ENCODE measurements at places on chromosomes 6 and 20.
A peak's percentile ranks its signal among the peaks of the same experiment; 100 is the strongest.

GRCh38 chr20:36447101-36447500 is 94.2 kb upstream of the MYL9 start:
- no peaks in the 10 kb centered on the region for H3K4me1 ChIP-seq
- no peak overlapping the region for H3K27ac ChIP-seq
- no peak overlapping the region for H3K4me3 ChIP-seq
- H3K27me3 ChIP-seq, result no peaks in the 10 kb centered on the region
- no peak for DNase-seq

GRCh38 chr20:32763202-32764004 is 1.2 kb downstream of the DNMT3B start:
- H3K36me3 ChIP-seq, result no peaks in the 10 kb centered on the region
- H3K4me3 ChIP-seq, result peak overlapping the region; percentile 90
- peaks cover 16% of the 10 kb centered on the region for H3K4me1 ChIP-seq
- DNase-seq, result no peak
- H3K27me3 ChIP-seq, result peaks cover 14% of the 10 kb centered on the region

DNA sequence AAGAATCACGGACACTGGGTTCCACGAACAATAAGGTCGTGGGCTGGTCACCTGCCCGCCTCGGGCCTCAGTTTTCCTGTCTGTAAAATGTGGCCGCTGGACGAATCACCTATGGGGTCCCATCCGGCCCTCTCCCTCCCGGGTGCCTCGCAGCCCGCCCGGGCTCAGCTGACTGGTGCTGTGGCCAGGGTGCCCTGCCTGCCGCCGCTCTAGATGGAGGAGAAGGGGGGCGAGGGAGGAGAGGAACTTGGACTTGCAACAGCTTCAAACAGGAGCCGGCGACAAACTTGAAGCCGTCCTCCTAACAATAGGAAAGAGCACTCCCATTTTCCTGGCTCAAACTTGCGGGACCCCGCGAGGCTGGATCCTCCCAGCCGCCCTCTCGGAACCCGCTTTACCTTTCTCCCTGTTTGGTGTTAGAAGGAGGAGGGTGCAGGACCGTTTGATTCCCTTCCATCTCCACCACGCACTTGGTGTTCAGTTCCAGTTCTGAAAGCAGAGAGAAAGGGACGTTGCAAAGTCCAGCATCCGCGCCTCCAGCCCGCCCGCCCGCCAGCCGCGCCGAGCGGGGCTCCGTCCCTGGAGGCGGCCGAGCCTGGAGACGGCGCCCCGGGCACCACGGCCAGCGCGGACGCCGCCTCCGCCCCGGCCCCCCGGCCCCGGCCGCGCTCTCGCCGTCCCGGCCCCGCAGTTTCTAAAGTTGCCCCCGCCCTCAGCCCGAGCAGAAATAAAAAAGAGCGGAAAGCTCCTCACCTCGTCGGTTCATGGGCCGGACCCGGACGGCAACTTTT is 584 bp downstream of the KIF13A start:
- DNase-seq, result no peak
- H3K4me3 ChIP-seq, result peak overlapping the region; percentile 46
- no peaks in the 10 kb centered on the region for H3K36me3 ChIP-seq
- H3K27ac ChIP-seq, result no peak overlapping the region
- H3K4me1 ChIP-seq, result peaks cover 7% of the 10 kb centered on the region

GRCh38 chr6:26389349-26389894 is 6.5 kb downstream of the BTN2A2 start:
- H3K4me3 ChIP-seq, result no peak overlapping the region
- peaks cover 21% of the 10 kb centered on the region for H3K36me3 ChIP-seq
- H3K4me1 ChIP-seq, result peaks cover 18% of the 10 kb centered on the region
- H3K27ac ChIP-seq, result no peak overlapping the region
- DNase-seq, result no peak

GRCh38 chr6:100426241-100426640 is 38.5 kb downstream of the SIM1 start:
- no peak for DNase-seq
- no peaks in the 10 kb centered on the region for H3K36me3 ChIP-seq
- H3K4me1 ChIP-seq, result no peaks in the 10 kb centered on the region
- H3K4me3 ChIP-seq, result no peak overlapping the region
- peaks cover 17% of the 10 kb centered on the region for H3K27me3 ChIP-seq

DNA sequence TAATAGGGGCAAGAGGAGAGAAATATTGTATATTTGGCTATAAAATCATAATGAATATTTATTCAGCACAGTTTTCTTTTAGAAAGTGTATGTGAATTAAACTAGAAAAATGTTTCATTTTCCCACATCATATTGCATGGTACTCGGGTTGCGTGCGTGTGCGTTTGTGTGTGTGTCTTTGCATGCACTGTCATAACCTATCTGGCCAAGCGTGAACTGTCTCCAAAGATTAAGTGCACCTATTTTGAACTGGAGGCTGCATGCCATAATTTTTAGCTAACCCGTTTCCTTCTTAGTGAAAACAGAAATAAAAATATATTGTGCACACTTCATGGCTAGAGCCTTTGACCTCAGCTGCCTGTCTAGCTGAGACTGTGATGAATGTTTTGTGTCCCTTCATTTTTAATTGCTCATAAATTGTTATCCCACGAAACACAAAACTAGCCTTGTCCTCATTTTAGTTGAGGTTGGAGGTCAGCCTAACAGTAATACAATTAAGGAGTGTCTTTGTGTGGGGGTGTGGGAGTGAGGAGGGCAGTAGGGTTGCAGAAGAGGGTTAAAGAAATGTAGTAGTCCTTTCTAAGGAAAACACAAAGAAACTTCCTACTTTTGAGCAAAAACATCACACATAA is 336.1 kb upstream of the POU3F2 start:
- no peak overlapping the region for H3K27ac ChIP-seq
- no peak overlapping the region for H3K4me3 ChIP-seq

- no peak for DNase-seq
- H3K4me1 ChIP-seq, result no peaks in the 10 kb centered on the region
- H3K27me3 ChIP-seq, result peaks cover 7% of the 10 kb centered on the region
- H3K27ac ChIP-seq, result no peak overlapping the region
These were observed 29.1 kb downstream of the RPS12 start for GRCh38 chr6:132843316-132844035.

DNA sequence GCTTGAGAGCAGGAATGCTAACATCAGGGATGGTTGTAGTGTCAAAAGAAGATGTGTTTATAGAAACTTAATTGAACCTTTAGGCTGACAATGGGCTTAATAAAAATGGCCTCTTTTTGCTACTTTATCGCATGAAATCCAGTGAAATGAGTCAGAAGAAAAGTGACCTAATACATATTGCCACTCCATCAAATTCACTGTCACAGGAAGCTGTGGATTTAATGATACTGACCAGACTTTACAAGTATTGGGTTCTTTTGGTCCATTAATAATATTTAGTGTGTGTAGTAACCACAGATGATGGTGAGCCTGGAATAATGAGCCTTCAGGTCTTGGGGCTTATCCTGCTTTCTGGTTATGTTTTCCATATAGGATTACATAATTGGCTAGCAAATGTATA is 231.8 kb upstream of the GMDS start:
- no peak overlapping the region for H3K27ac ChIP-seq
- no peaks in the 10 kb centered on the region for H3K4me1 ChIP-seq
- DNase-seq, result no peak
- H3K36me3 ChIP-seq, result no peaks in the 10 kb centered on the region
- no peak overlapping the region for H3K4me3 ChIP-seq

- no peak for DNase-seq
- peaks cover 18% of the 10 kb centered on the region for H3K36me3 ChIP-seq
- H3K4me3 ChIP-seq, result no peak overlapping the region
- no peak overlapping the region for H3K27ac ChIP-seq
- peaks cover 21% of the 10 kb centered on the region for H3K4me1 ChIP-seq
- no peaks in the 10 kb centered on the region for H3K27me3 ChIP-seq
These were observed 27.8 kb upstream of the SRC start for GRCh38 chr20:37317994-37318640.

- peaks cover 23% of the 10 kb centered on the region for H3K27me3 ChIP-seq
- DNase-seq, result no peak
- H3K36me3 ChIP-seq, result no peaks in the 10 kb centered on the region
- H3K4me1 ChIP-seq, result peaks cover 11% of the 10 kb centered on the region
- no peak overlapping the region for H3K27ac ChIP-seq
These were observed 16.1 kb downstream of the SLC17A9 start for GRCh38 chr20:62968378-62969178.

GRCh38 chr6:151357758-151358436 is 33.5 kb downstream of the ZBTB2 start:
- peaks cover 25% of the 10 kb centered on the region for H3K36me3 ChIP-seq
- H3K27ac ChIP-seq, result no peak overlapping the region
- DNase-seq, result no peak

GRCh38 chr6:47743744-47744143 is 38.1 kb upstream of the OPN5 start:
- no peak overlapping the region for H3K27ac ChIP-seq
- no peak for DNase-seq
- no peaks in the 10 kb centered on the region for H3K36me3 ChIP-seq
- H3K4me3 ChIP-seq, result no peak overlapping the region

DNA sequence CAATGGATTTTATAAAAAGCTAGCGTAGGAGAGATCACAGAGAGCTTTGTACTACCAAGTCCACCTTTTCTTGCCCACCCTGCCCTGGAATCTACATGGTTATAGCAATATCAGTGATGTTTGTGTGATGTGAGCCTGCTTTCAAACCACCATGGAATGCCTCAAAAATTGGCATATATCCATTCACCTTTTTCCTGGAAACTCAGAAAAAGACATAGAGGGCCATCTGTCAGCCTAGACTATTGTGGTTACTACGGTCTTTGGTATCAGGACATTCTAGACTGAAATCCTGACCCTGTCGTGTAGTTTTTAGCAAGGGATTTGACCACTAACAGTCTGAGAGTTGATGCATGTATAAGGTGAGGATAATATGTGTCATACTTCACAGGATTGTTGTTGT is 239.6 kb downstream of the GRIK2 start:
- no peak overlapping the region for H3K27ac ChIP-seq
- no peaks in the 10 kb centered on the region for H3K4me1 ChIP-seq
- no peaks in the 10 kb centered on the region for H3K36me3 ChIP-seq
- no peaks in the 10 kb centered on the region for H3K27me3 ChIP-seq

GRCh38 chr6:163438298-163438939 is 23.9 kb downstream of the QKI start:
- H3K36me3 ChIP-seq, result peaks cover 4% of the 10 kb centered on the region
- H3K27me3 ChIP-seq, result no peaks in the 10 kb centered on the region
- no peak overlapping the region for H3K27ac ChIP-seq
- no peak for DNase-seq
- H3K4me1 ChIP-seq, result peaks cover 14% of the 10 kb centered on the region

DNA sequence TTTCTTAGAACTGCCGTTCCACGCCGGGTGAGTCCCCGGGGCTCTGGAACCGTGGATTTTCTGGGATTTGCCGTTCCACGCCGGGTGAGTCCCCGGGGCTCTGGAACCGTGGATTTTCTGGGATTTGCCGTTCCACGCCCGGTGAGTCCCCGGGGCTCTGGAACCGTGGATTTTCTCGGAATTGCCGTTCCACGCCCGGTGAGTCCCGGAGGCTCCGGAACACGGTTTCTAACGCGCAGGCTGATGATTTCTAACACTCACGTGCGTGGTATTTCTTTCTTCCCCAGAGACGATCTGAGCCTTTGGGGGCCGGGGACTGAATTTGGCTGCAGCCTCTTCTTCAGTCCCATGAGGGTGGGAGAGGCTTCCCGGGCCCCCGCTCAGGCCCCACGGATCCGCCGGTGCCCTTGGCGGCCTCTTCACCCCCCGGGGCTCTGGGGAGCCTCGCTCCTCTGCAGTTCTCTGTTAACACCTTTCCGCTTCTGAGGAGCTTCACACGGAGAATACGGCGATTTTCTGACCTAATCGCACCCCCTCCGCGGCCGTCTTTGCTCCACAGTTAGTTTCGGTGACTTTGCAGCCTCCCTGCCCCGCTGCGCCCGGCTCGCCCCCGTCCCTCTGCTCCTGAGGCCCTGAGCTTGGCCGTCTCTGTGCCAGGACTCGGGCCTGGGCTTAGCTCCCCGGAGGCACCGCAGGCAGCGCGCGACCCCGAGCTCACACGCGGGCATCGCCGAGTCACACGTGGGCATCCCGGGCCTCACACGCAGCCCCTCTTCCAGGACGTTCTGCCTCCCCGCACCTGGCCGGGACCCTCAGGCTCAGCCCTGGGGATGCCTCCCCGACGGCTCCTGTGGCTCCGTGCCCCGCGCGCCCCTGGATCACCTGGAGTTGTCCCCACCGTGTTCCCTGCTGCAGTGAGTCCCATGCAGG is 7.2 kb upstream of the KIF25 start:
- no peaks in the 10 kb centered on the region for H3K27me3 ChIP-seq
- H3K4me1 ChIP-seq, result no peaks in the 10 kb centered on the region
- DNase-seq, result no peak
- no peak overlapping the region for H3K4me3 ChIP-seq
- H3K36me3 ChIP-seq, result no peaks in the 10 kb centered on the region

DNA sequence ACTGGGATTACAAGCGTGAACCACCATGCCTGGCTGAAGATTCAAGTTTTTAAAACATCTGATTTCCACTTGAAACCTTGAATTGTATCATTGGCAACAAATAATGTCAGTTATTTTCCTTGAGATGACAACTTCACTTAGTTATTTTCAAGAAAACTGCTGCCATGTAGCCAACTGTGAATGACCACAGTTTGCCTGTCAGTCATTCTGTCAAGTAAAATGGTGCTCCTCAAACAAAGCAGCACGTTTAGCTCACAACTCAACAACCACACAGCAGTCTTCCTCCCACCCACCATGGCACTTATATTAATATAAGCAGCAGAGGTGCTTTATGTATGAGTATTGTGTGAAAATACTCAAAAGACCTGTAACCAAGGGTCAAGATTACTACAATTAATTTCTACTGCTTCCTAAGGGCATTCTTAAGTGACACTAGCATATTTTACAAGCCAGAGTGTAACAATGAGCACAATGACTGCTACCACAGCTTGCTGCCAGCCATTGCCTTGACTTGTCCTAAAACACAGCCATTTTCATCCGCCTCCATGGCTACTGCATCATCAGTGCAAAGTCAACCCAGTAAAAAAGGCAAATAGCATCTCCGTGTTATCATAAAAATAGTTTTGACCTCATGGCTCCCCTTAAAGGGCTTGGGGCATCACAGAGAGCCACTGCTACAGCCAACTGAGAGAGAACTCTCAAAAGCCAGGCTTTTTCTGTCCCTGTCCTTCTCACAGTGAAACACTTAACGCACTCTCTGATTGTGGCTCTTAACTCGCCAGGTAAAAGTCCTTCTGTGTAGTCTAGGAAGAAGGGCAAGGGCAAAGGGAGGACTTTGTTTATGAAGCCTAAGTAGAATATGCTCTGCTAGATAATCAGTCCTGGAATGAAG is 96.4 kb upstream of the TAB2 start:
- H3K36me3 ChIP-seq, result peaks cover 21% of the 10 kb centered on the region
- no peak overlapping the region for H3K4me3 ChIP-seq
- peaks cover 46% of the 10 kb centered on the region for H3K4me1 ChIP-seq
- no peak overlapping the region for H3K27ac ChIP-seq
- no peak for DNase-seq

Measured in T-helper 2 cell treated with Interferon-gamma antibody and Interleukin-4, amounts not matched to agents 5 μg/mL and 100 μg/mL, for 36 hours (primary cell).